Upper lobe of left lung (tissue), 6 donors: ENCODE measurements at places on chromosomes 13 and 19. TPM values are rescaled to one million over a fixed set of nuclear protein-coding genes. Genes with fewer than 3 reads are reported as not detected.

DNA sequence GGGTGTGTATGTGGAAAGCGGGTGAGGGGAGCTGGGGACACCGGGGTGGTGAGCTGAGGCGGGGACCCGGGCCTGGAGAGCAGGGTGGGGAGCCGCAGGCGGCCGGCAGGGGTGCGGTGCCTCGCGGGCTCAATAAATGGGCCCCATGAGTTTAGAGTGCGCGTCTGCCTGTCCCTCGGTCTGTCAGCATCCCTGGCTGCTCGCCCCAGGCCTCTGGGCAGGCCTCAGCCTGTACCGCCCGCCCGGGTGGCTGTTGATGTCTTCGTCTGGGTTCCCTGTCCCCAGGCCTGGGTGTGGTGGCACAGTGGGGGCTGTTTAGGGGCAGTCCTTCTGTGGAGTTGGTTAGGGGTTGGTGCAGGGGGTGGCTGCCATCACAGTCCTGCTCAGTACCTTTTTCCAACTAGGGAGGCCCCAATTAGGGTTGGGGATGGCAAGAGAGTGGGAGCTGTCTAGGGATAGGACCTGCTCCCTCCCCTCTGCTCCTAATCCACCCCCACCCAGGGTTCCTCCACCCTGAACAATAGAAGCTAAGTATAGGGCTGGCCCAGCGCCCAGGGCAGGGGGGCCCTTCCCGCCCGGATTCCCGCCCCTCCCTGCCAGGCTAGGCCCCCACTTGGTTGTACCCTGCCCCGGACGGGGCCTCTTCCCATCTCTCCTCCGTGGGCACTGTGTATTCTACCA lies 12.2 kb downstream of the CIC start:
- no peaks in the 10 kb centered on the region for H3K27me3 ChIP-seq
- DNase-seq, result no peak
- peaks cover 90% of the 10 kb centered on the region for H3K4me1 ChIP-seq
- H3K27ac ChIP-seq, result peak overlapping the region; percentile 99
- peak overlapping the region; percentile 88 for H3K4me3 ChIP-seq
- H3K36me3 ChIP-seq, result no peaks in the 10 kb centered on the region

DNA sequence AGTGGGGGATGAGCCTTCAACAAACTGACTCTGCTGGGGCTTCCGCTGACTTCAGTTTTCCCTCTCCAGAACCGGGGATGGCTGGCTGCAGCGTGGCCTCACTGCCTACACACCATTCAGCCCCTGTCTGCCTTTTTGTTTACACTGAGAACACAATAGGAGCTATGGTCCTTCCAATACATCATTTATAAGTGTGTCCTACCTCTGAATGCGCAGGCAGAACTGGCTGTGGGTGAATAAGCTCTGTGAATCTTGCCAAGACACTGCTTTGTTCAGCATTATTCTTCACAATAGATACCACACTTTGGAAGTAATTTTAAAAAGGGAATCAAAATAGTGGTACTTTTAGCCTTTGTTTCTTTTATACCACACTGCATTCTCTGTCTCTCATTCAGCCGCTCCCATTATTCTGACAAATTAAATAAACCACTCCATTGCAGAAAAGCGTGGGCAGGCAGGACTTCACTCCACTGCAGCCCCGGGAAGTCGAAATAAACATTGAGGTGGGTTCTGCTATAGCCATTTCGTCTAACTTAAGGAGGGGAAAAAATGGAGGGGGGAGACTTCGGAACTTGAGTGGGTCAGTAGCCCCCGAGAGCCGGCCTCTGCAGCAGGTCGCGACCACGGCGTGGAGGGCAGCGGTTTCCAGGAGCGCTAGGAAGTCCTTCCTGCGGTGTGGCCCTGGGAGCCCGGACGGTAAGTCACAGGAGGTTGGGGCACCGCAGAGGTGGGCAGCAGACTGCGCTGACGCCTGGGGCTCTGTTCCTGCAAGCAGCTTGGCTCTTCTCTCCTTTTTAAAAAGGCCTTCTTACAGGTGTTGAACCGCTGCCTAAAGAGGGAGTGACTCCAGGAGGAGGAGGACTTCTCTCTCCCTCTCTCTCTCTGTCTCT lies 94.8 kb upstream of the SOX1 start:
- no peaks in the 10 kb centered on the region for H3K27me3 ChIP-seq
- H3K27ac ChIP-seq, result no peak overlapping the region
- H3K4me1 ChIP-seq, result no peaks in the 10 kb centered on the region
- H3K36me3 ChIP-seq, result no peaks in the 10 kb centered on the region
- H3K4me3 ChIP-seq, result no peak overlapping the region

DNA sequence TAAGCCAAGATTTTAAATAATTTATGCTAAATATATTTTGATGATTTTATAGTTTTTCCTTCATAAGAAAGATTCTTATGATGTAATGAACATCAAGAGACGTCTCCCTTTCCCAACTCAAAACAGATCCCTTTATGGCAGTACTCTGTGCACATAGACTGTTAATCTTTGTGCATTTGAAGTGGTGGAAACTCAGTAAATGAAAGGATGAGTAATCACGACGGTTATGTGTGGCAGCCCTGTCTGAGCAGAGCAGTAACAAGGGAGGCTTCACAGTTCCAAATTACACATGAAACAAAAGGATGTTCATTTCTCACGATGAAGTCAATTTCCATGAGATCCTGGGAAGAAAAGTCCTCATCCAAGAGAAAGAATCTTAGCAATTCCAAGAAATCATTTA lies 498.1 kb downstream of the KLF5 start:
- no peak for DNase-seq
- H3K36me3 ChIP-seq, result no peaks in the 10 kb centered on the region
- no peak overlapping the region for H3K4me3 ChIP-seq
- no peaks in the 10 kb centered on the region for H3K27me3 ChIP-seq
- H3K4me1 ChIP-seq, result no peaks in the 10 kb centered on the region

DNA sequence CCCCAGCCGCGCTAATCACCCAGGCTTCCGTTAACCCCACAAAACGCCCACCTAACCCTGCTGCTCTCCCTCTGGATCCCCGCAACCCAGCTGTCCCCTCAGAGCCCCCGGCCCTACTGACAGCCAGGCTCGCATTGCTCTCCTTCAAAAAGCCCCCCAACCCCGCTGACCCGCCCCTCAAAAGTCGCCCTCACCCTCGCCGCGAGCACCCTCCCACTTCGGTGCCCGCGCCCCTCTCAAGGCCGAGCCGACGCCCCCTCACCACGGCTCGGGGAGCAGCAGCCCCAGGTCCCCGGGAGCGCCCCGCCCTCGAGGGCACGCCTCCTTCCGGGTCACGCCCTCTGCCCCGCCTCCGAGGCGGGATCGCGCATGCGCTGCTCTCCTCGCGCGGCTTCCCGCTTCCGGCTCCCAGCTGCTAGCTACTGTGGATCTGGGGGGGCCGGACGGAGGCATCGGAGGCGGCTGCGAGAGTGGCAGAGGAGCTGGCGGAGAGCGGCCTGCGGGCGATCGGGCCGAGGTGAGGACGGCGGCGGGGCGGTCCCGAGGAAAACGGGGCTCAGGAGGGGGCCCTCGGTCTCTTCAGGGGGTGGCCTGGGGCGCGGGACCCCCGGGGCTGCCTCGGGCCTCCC lies 46.1 kb downstream of the ARHGEF18 start:
- H3K27ac ChIP-seq, result peak overlapping the region; percentile 87
- peaks cover 35% of the 10 kb centered on the region for H3K4me1 ChIP-seq
- no peaks in the 10 kb centered on the region for H3K27me3 ChIP-seq
- H3K4me3 ChIP-seq, result peak overlapping the region; percentile 82

DNA sequence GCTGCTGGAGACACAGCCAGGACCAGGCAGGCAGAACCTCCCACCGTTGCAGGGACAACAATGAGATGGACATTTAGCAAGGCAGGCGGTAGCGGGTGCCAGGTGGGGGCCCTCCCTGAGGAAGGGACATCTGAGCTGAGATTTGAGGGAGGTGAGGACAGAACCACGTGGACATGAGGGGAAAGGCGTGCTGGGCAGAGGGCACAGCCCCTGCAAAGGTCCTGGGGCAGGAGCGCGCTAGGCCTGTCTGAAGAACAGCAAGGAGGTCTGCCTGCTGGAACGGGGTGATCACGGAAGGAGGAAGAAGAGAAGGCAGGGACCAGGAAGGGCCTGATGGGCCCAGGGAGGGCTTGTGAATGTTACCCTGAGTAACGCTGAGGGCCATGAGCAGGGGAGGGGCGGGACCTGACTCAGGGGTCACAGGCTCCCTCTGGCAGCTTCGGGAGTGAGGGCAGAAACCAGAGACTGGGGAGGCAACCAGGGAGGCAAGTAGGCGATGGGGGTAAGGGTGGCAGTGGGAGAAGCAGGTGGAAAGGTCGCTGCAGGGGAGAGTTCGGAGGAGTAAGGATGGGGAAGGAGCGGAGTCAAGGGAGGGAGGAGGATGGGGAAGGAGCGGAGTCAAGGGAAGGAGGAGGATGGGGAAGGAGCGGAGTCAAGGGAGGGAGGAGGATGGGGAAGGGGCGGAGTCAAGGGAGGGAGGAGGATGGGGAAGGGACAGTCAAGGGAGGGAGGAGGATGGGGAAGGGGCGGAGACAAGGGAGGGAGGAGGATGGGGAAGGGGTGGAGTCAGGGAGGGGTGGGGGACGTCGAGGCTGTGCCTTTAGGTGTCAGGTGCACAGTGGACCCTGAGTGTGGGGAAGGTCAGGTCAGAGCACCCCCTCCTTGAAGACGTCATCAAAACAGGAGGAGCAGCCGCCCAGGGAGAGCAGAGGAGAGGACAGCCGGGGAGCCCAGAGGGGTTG lies 15.7 kb upstream of the B3GNT3 start:
- no peaks in the 10 kb centered on the region for H3K27me3 ChIP-seq
- H3K27ac ChIP-seq, result no peak overlapping the region
- H3K4me3 ChIP-seq, result peak overlapping the region; percentile 44
- no peak for DNase-seq

DNA sequence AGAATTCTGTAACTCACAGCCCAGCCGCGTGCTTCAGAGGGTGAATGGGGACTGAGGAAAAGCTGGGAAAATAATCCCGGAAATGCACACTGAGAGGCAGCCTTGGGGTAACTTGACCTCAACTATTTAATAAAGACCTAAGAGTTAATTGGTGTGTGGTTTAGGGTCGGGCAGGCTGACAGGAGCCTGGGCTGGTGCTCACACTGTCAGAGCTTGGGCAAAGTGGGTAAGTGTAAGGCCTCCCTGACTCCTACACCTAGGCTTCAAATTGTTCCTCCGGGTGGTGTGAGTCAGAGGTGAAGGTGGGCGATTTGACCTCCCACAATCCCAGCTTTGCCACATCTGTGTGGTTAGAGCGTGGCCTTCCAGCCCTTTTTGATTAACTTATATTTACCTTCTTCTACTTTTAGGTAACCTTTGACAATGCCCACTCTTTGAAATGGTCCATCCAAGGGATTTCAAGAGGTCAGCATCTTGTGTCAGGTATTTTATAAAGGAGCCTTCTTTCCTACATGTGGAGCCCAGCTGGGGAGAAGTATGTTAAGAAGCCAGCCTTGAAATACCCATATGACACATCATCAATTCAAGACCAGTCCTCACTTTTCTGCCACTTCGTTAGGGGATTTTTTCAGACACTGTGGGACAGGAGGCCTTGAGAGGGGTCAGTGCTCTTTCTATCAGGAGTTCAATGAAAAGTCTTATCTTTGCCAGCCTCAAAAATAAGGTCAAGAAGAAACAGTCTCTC lies 114.2 kb downstream of the NUFIP1 start:
- H3K4me3 ChIP-seq, result no peak overlapping the region
- H3K36me3 ChIP-seq, result no peaks in the 10 kb centered on the region
- no peak overlapping the region for H3K27ac ChIP-seq
- H3K27me3 ChIP-seq, result no peaks in the 10 kb centered on the region
- no peaks in the 10 kb centered on the region for H3K4me1 ChIP-seq
- no peak for DNase-seq

Gene LIN37
- 7.0 TPM for total RNA-seq

Gene KLK4
- total RNA-seq, result not detected

Gene ZNF44
- 10.2 TPM for total RNA-seq
